Activated CD8-positive, alpha-beta memory T cell treated with anti-CD3 and anti-CD28 coated beads for 1 hour (primary cell): ENCODE measurements at places on chromosomes 1 and 21.

DNA sequence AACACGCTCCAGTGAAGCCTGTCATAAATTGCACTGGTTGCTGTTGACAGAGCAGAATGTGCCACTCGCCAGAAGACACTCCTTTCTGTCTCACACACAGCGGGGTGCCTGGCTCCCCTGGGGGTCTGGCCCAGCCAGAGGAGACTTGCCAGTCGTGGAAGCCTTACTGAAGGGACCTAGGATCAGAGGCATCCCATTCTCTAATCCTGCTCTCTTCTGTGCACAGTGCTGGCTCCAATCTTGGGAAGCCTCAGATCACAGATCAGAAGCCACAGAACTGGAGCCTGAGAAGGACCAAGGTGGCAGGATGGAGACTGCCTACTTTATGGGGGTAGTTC is 1.4 kb downstream of the SLC9A1 start:
- DNase-seq: no peak

- DNase-seq: no peak
Observed at GRCh38 chr1:204709021-204709420, 23.5 kb upstream of the LRRN2 start.

- no peak for DNase-seq
Observed at GRCh38 chr1:186618401-186619170, 61.6 kb downstream of the PTGS2 start.

GRCh38 chr1:25338986-25339385 is 852 bp downstream of the TMEM50A start:
- no peak for DNase-seq

- DNase-seq: no peak
Observed at GRCh38 chr1:20329793-20330542, 39.3 kb downstream of the VWA5B1 start.

DNA sequence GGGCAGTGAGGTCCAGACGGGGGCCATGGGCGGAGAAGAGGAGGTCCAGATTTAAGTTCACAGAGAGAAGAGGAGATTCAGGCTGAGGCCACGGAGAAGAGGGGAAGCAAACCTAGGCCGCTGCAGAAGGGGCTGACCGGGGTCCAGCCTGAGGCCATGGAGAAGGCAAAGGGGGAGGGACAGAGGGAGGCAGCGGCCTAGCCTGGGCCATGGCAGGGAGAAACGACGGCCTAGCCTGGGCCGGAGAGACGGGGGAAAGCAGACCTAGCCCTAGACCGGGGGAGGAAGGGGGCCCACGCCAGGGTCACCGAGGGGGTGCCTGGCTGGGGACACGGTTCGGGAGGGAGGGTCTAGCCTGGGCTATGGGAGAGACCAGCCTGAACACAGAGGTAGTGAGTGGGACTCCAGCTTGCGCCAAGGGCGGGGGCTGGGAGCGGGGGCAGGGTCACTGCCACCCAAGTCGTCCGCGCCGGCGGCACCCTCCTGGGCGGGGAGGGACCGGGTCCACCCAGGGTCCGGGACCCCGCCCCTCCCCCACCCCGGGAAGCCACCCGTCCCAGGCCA is 459 bp downstream of the CAPZB start:
- DNase-seq: no peak

DNA sequence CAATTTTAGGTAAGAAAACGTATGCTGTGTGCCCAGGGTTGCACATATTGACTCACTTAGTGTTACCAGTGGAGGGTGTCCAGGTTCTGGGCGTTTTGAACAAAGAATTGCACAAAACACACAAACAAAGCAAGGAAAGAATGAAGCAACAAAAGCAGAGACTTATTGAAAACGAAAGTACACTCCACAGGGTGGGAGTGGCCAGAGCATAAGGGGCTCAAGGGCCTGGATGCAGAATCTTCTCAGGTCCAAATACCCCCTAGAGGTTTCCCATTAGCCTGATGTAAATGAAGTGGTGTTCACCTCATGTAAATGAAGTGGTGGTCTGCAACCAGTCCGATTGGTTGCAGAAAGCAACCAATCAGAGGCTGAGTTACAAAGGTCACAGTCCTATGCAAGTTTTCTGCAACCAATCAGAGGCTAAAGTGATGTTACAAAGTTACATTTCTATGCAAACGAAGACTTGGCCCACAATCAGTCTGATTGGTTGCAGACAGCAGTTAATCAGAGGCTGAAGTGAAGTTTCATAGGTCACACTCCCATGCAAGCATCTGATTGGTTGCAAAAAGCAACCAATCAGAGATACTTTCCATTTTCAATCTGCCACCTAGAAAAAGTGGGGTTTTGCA is 228.3 kb downstream of the ST6GALNAC3 start:
- no peak for DNase-seq

DNA sequence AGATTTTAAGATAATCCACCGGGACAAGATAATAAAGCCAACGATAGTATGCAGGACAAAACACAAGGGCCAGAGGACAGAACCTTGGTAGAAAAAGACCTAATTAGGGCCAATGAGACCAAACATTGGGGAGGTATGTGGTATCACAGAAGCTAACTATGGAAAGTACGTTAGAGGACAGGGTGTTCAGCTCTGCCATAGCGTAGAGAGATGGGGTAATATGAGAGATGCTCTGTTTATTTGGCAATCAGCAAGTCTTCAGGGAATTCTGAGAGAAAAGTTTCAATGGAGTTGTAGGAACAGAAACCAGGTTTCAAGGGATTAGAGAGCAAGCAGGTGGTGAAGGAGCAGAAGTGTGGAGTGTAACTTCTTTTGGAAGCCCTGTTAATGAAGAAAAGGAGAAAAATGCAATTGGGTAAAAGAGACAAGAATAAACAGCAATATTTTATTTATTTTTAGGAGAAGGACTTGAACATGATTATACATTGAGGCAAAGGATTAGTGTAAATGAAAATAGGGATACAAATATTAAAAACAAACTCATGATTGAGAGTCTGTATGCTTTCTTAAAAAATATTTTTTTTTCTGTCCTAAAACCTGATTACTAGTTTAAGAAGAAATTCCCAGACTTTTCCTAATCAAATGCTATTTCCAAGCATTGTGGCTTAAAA is 24.0 kb downstream of the EEIG2 start:
- DNase-seq: no peak

DNA sequence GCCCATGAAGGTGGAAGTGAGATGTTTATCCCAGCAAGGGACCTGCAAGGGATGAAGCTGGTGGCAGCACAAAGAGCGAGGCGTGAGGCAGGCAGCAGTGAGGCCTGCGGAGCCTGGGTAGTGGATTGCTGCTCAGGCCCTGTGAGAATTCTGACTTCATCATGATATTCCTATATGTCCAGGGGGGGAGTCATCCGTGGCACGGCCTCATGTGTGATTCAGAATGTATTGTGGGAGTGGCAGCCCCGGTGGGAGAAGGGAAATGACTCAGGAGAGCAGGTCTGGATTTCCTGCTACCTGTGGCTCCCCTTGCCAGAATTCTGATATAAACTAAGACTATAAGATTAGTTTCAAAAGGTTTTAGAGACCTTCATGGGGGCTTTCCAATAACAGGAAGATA is 240.9 kb downstream of the CAMTA1 start:
- no peak for DNase-seq

DNA sequence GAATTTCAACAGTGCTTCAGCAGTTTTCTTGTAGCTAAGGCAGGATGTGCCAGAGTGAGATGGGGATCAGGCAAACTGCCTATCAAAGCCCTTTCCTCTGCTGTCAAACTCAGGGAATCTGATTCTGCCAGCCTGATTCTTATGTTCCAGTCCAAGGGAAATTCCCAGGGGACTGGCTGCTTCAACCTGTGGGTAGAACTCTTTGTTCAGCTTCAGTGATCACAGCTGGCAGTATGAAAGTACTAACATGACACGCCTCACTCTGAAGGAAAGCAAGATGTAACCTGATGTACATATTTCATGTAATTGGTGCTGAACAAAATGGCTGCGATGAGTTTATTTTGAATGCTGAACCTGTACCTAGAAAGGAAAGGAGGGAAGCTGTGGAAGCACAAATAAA is 40.1 kb upstream of the SLC5A9 start:
- no peak for DNase-seq
